ENCODE measurements at places on chromosomes 11 and 22.

DNA sequence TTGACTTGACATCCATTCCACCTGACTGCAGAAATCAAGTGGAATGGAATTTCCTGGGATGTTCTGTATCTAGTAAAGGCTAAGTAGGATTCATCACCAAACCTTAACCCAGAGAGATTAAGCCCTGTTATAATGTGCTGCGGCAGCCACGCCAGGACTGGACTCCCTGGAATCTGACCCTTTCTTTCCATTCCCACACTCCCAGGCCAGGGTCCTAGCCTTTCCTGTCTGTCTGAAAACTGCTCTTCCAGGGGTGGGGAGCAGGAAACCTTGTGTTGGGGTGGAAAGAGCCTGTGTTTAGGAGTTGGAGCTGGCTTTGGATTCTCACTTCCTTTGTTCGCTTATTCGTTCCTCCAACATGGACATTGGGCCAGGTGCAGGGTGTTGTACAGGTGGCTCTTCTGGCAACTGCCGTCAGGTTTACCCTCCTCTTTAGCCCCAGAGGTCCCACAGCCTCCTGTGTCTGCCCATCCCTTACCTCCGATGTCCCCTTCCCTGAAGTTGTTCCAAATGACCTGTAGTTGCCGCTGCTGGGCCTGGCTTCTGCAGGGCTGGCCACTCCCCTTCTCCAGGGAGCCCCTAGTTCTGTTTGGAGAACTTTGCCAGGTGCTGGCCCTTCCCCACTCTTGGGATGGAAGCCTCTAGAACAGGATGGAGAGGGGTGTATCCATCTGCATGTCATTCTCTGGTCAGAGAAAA, 20.5 kb upstream of the PARVB start:
- DNase-seq = no peak

GRCh38 chr11:122563761-122564160, 91.8 kb upstream of the UBASH3B start:
- DNase-seq = no peak

DNA sequence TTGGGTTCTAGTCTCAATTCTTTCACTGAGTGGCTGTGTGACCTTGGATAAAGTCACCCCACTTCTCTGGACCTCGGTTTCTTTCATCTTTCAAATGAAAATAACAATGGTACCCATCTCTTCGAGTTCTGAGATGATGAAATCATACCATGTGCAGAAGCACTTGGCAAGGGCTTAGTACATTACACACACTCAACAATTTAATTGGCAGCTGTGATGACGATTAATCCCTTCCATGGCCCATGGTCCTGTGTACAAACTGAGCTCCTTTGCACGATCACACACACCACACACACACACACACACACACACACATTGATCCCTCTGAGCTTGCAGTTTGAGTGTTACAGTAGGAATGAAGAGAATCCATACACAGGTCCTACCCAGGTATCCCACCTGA, 103.4 kb upstream of the ASPHD2 start:
- DNase-seq = no peak

DNA sequence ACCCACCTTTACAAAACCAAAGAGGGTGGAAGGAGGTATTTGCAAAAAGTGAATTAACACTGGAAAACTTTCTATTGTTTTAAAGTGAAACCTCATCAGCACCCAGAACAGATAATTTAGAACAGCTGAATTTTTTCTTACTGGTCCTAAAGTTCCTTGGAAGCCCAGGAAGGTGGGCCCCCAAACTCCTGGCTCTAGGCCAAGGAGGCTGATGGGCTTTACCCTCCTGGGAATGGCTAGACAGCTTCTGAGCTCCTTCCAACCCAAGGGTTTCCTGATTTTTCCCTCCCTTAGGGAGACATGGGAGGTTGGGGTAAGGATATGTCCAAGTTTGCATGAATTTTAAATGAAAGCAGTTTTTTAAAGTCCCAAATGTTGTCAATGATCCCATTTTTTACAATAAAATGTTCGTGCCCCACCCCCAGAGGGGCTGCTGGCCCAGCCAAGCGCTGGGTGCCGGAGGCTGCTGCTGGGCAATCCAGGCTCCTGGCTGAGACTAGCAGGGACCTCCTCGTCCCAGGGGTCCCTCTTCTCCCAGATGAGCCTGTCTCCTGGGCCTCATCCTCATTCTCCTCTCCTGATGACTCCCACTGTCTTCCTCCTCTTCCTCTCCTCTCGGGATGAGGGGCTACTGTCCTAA, 28.4 kb downstream of the RELT start:
- DNase-seq = no peak

DNA sequence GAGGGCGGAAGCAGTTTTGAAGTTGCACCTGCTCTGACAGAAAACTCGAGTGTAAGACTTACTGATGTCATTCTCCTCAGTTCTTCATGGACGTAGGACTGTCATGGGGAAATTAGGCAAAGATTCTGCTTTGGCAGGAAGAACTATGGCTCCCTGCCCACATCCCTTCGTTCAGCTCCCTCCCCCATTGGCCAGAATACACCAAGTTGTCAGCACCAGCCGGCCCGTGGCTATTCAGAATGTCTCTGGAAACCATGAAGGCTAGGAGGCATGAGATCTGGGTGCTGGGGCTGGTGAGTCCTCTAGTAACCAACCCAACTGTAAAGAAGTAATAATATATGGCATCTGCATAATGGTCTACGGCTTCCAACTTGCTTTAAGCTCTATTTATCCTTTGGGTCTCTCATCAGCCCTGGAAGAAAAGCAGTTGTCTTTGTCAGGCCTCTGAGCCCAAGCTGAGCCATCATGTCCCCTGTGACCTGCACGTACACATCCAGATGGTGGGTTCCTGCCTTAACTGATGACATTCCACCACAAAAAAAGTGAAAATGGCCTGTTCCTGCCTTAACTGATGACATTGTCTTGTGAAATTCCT, 74.1 kb downstream of the PIWIL4 start:
- DNase-seq = no peak

DNA sequence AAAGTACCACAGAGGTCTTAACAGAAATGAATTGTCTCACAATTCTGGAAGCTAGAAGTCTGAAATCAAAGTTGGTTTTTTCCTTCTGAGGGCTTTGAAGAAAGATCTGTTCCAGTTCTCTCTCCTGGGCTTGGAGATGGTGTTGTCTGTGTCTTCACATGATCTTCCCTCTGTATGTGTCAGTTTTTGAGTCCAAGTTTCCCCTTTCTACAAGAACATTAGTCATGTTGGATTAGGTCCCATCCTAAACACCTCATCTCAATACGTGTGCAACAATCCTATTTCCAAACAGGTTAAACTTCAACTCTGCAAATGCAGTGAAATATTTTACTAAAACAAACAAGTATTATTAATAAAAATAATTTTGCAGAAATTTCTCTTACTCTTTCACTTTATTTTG, 3.1 kb upstream of the PTS start:
- no peak for DNase-seq

DNA sequence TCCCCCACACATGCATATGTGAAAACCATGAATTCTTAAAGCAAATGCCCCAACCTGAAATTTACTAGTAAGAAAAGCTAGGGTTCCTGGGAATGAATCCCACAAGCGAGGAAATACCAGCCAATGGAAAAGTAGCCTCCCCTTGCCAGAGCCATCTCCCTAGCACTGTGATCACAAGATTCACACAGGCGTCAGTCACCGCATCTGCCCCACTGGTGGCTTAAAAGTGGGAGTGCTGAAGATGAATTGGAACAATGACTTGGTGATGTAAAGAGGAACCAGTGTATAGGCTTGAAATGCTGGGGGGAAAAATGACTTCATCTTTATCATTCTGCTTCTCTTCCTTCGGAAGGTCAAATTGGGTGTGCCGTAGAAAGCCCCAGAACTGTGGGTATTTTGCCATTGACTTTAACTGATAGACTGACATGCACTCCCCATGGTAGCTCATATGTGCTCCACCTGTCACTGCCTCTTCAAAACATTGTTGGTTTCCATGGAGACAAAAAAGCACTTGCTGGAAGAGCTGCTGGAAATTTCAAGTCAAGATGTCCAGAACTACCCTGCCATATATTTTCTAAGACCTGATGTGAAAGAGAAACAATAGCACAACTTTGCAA, 19.2 kb upstream of the ASPHD2 start:
- no peak for DNase-seq

- DNase-seq = no peak
Observed at GRCh38 chr22:28841111-28841510, 40.7 kb upstream of the XBP1 start.

DNA sequence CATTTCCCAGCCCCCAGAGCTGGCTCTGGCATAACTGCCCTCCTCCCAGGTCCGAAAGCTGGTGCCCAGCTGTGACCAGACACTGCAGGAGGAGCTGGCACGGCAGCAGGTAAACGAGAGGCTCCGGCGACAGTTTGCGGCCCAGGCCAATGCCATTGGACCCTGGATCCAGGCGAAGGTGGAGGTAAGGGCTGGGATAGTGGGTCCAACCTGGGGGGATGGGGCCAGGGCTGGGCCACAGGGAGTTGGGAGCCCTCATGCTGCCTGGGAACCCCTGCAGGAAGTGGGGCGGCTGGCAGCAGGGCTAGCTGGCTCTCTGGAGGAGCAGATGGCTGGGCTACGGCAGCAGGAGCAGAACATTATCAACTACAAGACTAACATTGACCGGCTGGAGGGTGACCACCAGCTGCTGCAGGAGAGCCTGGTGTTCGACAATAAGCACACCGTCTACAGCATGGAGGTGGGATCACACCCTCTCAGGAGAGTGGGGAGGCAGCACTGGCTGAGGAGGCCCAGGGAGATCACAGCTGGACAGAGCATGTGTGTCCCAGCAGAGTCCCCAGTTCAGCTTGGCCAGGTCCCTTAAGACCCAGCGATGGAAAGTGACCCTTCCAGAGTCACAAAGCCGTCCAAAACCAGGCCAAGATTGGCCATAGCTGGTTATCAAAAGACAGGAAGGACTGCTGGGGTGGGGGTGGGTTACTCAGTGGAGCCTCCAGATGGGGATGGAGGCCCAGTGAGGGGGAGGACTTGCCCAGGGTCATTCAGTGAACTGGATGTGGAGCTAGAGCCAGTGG, 7.0 kb downstream of the CTSF start:
- no peak for DNase-seq

- DNase-seq = no peak
Observed at GRCh38 chr11:14614091-14614622, 29.4 kb upstream of the PDE3B start.

DNA sequence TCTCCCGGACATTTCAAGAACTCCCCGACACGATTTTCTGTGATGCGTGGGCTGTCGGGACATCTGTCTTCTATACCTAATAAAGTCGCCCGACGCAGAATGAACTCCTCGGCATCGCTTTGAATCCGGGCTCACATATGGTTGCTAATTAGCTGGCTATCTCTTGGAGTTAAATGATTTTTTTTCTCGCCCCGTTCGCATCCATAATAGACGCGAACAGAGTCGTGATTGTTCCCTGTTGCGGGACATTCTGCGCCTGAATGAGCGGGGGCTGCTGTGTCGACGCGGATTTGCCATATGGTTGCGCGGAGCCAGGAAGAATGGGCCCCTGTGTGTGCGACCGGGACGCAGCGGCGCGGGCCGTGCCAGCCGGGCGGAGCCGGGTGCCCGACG, 16.4 kb downstream of the CDKN1C start:
- DNase-seq = no peak

GRCh38 chr11:128235426-128235825, 351.9 kb downstream of the ETS1 start:
- DNase-seq = no peak

- DNase-seq = no peak
Observed at GRCh38 chr11:43135966-43136534, 175.7 kb upstream of the API5 start.

DNA sequence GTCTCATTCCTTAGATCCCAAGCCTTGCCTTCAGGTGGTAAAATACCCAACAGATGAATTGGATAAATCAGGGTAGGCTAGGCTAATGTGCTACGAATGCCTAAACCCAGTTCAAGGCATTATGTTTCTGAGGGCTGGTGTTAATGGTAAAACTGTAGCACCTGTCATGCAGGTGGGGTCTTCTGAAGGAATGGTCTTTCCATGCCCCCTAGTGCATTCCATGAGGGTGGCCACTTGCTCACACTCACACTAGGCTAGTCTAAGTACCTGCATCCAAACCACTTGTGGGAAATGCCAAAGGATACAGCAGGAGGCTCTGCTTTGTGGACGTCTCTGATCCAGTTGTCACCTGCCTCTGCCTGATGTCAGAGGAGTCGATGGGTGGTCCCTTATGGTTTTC, 24.2 kb upstream of the UCP3 start:
- DNase-seq = no peak

- DNase-seq = no peak
Observed at GRCh38 chr11:25734591-25735211, 597.2 kb upstream of the ANO3 start.

GRCh38 chr11:128955636-128956035, 13.0 kb upstream of the TP53AIP1 start:
- no peak for DNase-seq

DNA sequence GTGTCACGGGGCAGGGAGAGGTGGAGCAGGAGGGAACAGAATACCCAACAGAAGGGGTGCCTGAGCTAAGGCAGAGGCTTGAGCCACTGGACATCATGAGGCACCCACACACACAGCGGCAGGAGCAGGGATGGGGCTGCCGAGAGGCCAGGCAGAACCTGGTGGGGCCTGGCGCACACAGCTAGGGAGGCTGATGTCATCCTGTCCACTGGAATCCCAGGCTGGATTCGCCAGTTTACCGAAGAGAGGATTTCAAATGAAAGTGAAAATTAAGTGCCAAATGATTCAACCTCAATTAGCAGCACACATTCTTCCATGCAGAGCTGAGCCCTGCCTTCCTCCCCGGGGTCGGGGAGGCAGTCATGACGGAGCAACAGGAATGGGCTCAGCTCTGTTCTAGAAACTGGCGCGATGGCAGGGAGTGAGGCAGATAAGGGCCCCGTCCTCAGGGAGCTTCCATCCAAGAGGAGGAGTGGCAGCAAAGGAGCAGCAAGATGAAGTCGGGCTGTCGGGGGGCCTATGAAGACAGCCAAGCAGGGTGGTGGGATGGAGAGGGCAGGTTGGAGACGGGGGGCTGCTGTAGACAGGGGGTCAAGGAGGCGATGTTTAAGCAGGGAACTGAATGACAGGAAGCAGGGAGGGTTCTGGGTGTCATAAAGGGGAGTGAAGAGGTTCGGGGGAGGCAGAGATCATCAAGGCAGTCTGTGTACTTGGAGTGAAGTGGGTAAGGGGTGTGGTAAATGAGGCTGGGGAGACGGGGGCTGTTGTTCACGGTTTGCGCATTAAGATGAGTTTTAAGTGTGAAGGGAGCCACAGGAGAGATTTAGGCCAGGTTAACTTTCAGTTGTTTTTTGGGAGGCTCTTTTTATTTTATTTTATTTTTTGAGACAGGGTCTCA, 6.4 kb downstream of the RAC2 start:
- no peak for DNase-seq

GRCh38 chr22:39927544-39927943, 26.7 kb downstream of the GRAP2 start:
- DNase-seq = no peak

GRCh38 chr22:27911330-27911729, 7.7 kb downstream of the PITPNB start:
- DNase-seq = no peak

DNA sequence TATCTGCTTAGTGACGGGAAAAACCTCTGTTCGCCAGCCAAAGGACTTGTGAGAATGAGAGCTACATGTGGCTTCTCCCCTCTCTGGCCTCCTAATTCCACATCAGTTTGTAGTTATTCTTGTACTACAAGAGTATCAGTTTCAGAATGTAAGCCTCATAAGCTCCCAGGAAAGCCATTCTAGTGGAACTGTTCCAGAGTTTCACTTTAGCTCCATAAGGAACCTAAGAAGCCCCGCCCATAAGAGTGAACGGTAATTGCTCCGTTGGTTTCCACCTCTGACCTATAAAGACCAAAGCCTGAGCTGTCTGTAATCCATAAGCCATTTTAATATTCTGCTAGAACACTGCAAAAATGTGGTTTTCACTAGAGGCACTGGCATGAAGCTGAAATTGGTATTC, 53.0 kb downstream of the SIK3 start:
- no peak for DNase-seq

GRCh38 chr22:44526779-44527126, 28.7 kb upstream of the RTL6 start:
- DNase-seq = no peak

Measured in activated CD8-positive, alpha-beta memory T cell treated with anti-CD3 and anti-CD28 coated beads for 4 hours (primary cell).